Suprapubic skin (tissue), 4 donors: ENCODE measurements at places on chromosomes 2 and 18. TPM values are rescaled to one million over a fixed set of nuclear protein-coding genes. Genes with fewer than 3 reads are reported as not detected.

The FOSL2 gene
- 318 TPM for total RNA-seq

The RND3 gene
- 60.4 TPM for total RNA-seq

The CCBE1 gene
- 0.81 TPM for total RNA-seq

The DAW1 gene
- 1.1 TPM for total RNA-seq

The CCDC142 gene
- 22.2 TPM for total RNA-seq

The DSG1 gene
- total RNA-seq = 1,832 TPM

GRCh38 chr2:102619414-102620319, at the start of gene SLC9A2:
Gene SLC9A2 (plus strand): TSS chr2:102619553. CDS start chr2:102619849, 296 bp downstream.
- DNase-seq = no peak

GRCh38 chr18:48129621-48130082, 199.2 kb upstream of the SMAD2 start:
- DNase-seq = no peak

DNA sequence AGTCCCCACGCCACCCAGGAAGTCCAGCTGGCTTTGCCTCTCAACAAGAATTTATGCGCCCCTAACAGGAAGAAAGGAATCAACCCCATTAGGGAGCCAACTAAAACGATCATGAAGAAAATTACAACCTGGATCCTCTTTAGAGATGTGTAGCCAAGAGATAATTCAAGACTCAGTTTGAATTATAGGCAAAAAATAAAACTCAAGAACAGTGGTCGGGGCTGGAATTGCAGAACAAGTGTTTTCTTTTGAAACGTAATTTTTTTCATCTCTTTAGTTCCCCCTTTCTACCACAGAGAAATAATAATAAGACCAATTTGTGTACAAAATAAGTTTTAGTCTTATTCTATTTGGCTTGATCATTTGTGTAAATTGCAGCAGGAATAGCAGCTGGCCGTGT, 22.4 kb downstream of the PDCD1 start:
- DNase-seq = no peak

GRCh38 chr2:83887757-83888156, 571.3 kb downstream of the SUCLG1 start:
- no peak for DNase-seq

- no peak for DNase-seq
Observed at GRCh38 chr2:73174941-73175662, 27.3 kb upstream of the NOTO start.

DNA sequence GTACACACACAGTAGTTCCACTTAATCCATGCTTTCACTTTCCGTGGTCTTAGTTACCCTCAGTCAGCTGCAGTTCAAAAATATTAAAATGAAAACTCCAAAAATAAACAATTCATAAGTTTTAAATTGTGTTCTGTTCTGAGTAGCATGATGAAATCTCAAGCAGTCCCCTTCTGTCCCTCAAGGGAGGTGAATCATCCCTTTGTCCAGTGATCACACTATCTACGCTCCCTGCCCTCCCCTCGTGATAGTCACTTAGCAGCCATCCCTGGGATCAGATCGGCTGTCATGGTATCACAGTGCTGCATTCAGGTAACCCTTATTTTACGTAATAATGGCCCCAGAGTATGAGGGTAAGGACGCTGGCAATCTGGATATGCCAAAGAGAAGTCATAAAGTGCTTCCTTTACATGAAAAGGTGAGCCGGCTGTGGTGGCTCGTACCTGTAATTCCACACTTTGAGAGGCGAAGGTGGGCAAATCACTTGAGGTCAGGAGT, 5.8 kb upstream of the RTN4 start:
- no peak for DNase-seq

DNA sequence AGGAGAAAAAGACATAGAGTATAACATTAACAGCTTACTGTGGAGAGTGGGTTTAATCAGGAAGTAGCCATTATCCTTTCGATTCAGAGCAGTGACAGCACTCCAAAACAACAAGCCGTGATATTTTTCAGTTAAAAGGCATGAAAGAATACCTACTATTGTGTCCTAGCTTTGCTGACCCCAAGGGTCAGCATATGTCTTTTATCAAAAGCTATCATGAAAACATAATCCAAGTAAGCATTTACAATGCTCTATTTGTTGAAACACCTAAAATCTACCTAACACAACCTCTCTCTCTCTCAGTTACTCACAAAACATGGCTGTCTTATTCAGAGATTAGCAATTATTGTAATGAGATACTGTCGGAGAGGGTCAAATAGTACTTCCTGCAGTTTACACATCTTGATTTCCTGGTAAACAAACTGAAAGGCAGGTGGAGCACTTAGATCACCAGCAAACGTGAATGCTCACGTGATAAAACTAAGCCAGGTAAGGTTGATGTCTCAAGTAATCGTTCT, 100.0 kb downstream of the BAZ2B start:
- DNase-seq = no peak

- no peak for DNase-seq
Observed at GRCh38 chr2:215528555-215528954, 92.7 kb upstream of the FN1 start.

- no peak for DNase-seq
Observed at GRCh38 chr2:170146784-170147183, 31.2 kb upstream of the MYO3B start.
